SK-N-MC (cell line): ENCODE measurements at places on chromosomes 7 and 10.

- DNase-seq: no peak
These were observed 24.4 kb downstream of the ZNF775 start for GRCh38 chr7:150403376-150404171.

GRCh38 chr7:25347360-25348066 lies 119.2 kb upstream of the NPVF start:
- no peak for DNase-seq

DNA sequence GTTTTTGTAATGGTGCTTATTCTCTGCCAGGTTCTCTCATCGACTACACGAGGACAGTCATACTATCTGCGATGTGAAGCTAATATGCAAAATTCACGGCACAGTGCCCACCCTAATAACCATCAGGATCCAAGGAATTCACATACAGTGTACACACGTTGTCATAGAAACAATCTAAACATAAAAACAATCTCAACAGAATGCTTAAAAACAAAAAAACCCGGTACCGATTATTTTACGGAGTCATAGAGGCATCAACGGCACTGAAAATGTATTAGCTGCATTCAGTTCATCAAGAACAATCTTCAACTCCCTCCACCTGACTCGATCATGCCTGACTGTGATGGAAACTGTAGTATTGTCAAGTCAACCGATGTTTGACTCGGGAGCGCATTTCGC lies 628 bp downstream of the MRPS33 start:
- DNase-seq: no peak

DNA sequence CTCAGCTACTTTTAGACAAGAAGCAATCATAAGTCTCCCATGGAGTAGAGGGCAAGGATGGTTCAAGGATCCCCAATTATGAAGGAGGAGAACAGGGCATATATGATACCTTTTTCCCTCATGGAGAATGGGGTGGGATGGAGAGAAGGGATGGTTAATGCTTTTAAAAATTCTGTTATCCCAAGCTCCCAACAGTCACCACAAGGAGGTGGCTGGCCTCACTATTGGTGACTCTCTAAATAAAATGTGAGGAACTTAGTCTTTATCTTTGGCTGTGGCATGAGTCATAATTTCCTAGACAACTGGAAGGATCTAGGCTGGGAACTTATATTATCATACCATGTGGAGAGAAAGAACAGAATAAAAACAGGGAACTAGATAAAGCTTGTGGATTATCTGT lies 297.0 kb downstream of the PHTF2 start:
- DNase-seq: no peak

DNA sequence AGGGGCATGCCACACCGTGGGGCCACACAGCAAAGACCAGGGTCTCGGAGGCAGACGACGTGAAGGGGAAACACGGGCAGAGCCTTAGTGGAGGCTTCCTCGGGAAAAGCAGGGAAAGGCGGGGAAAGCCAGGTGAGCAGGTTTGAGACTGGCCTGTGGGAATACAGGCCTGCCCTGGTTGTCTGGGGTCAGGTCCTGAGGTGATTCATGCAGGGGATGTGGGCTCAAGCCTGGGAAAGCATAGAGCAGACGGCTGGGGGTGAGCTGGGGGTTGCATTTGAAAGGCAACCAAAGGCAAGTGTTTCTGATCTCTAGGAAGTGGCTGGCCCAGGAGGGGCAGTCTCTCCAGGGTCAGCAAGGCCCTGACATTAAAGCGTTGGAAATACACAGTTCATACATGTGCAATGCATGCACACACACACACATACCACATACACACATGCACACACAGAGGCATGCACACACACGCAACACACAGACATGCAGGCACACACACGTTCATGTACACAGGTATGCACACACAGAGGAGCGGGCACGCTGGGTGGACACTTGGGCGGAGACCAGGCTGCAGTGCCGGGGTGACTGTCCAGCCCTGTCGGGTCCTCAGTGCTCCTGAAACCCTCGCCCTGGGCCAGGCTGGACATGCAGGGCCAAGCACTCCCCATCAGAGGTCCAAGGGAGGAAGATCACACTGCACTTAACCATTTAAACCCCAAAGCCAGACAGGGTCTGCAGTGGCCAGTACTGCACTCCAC lies 51.8 kb downstream of the DPYSL4 start:
- DNase-seq: no peak

DNA sequence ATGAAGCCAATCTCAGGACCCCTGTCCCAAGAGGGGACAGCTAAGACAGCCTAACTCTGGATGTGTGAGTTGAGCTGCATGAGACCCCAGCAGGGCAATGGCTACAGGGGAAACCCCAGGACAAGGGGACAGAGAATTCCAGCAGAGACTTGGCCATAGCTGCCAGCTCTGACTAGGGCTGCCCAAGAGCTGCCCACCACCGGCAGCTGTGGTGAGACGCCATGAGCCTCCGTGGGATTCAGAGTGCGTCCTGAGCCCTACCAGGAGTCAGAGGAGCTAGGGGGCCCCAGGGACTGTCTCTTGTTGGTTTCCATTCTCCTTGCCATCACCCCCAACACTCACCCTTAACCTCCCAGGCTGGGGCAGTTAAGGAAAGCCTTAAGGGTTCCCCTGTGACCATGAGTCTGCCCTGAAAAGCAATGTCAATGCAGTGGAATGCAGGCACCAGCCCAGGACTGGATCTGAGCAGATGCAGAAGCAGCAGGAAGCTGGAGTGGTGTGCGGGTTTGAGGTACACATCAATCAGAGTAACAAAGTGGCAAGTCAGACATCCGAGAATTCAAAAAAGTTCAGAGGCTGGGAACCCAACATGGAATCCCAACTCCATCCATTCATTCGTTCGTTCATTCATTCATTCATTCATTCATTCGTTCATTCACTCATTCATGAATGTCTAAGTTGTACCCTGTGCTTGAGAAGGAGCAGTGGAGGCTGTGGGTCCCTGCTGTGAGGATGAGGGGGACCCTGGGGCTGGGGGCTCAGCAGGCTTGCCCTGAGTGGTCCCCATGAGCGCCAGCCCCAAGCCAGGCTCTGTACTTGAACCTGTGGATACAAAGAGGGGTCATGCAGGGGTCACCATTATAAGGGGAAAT lies 52.9 kb downstream of the C10orf120 start:
- DNase-seq: no peak

DNA sequence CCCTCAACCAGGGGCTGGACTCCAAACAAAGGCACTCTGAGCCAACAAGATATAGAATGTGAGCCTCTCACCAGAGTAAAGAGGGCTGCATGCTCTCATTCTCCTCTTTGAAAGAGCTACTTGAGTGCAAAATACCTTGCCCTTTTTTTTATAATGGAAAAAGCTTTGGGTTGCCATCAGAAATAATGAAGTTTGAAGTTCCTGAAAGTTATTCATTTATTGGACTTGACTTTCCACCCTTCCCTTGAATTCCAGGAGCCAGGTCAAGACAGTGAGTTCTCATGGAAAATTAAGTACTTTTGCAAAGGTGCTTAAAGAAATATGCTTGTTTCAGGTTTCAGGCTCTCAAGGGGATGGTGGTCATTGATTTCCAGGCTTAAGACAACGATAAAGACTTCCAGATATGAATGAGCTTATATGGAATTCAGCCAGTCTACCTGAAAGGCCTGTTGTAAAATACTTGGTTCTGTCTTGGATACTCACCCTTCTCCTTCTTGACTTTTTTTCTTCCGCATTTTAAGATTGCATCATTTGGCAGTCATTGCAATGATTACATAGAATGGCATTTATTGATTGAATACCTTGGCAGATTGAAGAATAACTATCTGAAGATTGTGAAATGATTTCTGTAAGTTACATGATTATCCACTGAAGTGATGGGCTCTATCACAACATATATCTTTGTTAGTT lies 696.4 kb downstream of the INHBA start:
- no peak for DNase-seq

GRCh38 chr7:113790025-113790424 lies 128.8 kb downstream of the PPP1R3A start:
- no peak for DNase-seq
